Glutamatergic neuron (in vitro differentiated cells): ENCODE measurements at places on chromosomes 5 and 9.
A peak's percentile ranks its signal among the peaks of the same experiment; 100 is the strongest.

- H3K4me1 ChIP-seq: no peaks in the 10 kb centered on the region
- H3K36me3 ChIP-seq: no peaks in the 10 kb centered on the region
- no peaks in the 10 kb centered on the region for H3K27me3 ChIP-seq
- H3K27ac ChIP-seq: no peak overlapping the region
- H3K4me3 ChIP-seq: no peak overlapping the region
Observed at GRCh38 chr9:123087359-123087888, 54.0 kb downstream of the GPR21 start.

DNA sequence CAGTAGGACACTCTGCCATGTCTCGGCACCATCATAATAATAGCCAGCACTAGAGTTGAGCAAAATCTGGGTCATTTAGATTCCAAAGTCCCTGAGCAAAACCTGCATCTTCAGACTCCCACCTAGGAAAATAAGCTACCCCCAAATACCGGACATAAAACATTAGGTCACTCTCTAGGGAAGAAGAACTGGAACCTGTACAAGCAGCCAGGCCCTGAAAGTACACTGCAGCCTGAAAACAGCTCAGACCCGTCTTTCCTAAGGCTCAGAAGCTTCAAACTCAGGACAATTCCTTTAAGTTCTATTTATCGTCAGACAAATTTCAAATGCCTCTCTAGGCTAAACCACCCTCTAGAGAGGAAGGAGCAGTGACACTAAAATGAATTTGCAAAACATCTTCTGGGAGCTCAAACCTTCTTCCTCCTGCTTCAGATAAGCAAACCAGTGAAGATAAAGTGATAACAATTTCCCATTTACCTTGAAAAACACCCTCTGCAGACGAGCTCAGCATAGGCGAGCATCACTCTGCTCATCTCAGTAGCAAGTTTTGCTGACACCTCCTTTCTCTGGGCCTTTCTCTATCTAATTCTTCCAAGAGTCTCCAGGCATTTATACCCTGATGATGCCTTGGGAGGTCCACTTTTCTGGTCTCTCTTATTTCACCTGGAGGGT, 34.0 kb downstream of the ADAM19 start:
- peaks cover 24% of the 10 kb centered on the region for H3K4me1 ChIP-seq
- H3K27ac ChIP-seq: peak overlapping the region; percentile 44
- DNase-seq: no peak
- peaks cover 2% of the 10 kb centered on the region for H3K27me3 ChIP-seq
- H3K4me3 ChIP-seq: peak overlapping the region; percentile 4
- no peaks in the 10 kb centered on the region for H3K36me3 ChIP-seq

DNA sequence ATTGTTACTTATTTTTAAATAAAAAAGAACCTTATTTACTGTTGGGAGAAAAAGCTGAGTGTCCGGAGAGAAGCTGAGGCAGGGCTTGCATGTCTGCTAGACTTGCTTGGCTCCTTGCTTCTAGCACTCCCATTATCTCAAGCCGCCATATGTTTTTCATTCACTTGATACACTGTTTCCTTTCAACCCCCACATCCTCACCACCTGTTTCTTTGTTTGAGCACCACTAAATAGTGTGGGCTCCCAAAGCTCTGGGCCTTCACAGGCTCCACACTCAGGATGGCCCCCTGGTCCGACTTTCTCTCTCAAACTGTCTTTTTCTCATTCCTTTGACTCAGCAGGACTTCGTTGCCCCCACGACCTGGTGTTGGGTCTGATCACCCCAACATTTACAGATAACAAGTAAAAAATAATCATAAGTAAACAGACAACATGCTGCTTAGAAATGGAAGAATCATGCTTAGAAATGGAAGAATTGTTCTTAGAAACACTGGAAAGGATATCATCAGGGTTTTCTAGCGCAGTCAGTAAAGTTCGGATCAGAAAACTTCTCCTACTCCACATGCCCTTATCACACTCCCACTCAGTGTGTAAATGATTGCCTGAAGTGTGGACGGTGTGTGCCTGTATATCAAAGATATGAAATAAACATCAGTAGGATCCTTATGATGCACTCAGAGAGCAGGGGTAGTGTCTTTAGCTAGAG, 58.5 kb downstream of the APTX start:
- H3K27ac ChIP-seq: no peak overlapping the region
- peaks cover 3% of the 10 kb centered on the region for H3K4me1 ChIP-seq
- peaks cover 4% of the 10 kb centered on the region for H3K36me3 ChIP-seq
- no peak overlapping the region for H3K4me3 ChIP-seq

- no peak overlapping the region for H3K4me3 ChIP-seq
- H3K4me1 ChIP-seq: peaks cover 2% of the 10 kb centered on the region
- H3K36me3 ChIP-seq: no peaks in the 10 kb centered on the region
- no peak for DNase-seq
Observed at GRCh38 chr9:136944212-136944518, 373 bp downstream of the FBXW5 start.

- no peaks in the 10 kb centered on the region for H3K36me3 ChIP-seq
- no peaks in the 10 kb centered on the region for H3K27me3 ChIP-seq
- no peak overlapping the region for H3K27ac ChIP-seq
Observed at GRCh38 chr5:169719360-169720314, 82.6 kb downstream of the DOCK2 start.

DNA sequence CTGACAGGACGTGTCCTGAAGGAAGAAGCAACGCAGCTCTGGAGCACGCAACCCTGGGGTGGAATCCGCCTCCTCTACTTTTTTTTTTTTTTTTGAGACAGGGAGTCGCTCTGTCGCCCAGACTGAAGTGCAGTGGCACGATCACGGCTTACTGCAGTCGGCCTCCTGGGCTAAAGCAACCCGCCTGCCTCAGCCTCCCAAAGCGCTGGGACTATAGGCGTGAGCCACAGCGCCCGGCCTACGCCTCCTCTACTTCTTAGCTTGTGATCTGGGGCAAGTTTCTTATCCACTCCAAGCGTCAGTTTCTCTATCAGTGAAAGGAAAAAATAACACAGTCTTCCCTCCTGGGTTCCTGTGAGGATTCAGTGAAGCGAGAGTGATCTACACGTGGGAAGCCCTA, 96.1 kb upstream of the RAPGEF1 start:
- peaks cover 9% of the 10 kb centered on the region for H3K27me3 ChIP-seq
- H3K4me3 ChIP-seq: no peak overlapping the region
- no peak overlapping the region for H3K27ac ChIP-seq
- H3K4me1 ChIP-seq: peaks cover 13% of the 10 kb centered on the region
- no peak for DNase-seq
- H3K36me3 ChIP-seq: peaks cover 6% of the 10 kb centered on the region

GRCh38 chr9:95725045-95725444, 150.4 kb upstream of the ERCC6L2 start:
- no peaks in the 10 kb centered on the region for H3K27me3 ChIP-seq
- no peak for DNase-seq

GRCh38 chr9:126162611-126163381, 163.8 kb upstream of the MVB12B start:
- DNase-seq: no peak
- no peaks in the 10 kb centered on the region for H3K36me3 ChIP-seq
- peaks cover under 1% of the 10 kb centered on the region for H3K4me1 ChIP-seq
- H3K27me3 ChIP-seq: peaks cover 5% of the 10 kb centered on the region

DNA sequence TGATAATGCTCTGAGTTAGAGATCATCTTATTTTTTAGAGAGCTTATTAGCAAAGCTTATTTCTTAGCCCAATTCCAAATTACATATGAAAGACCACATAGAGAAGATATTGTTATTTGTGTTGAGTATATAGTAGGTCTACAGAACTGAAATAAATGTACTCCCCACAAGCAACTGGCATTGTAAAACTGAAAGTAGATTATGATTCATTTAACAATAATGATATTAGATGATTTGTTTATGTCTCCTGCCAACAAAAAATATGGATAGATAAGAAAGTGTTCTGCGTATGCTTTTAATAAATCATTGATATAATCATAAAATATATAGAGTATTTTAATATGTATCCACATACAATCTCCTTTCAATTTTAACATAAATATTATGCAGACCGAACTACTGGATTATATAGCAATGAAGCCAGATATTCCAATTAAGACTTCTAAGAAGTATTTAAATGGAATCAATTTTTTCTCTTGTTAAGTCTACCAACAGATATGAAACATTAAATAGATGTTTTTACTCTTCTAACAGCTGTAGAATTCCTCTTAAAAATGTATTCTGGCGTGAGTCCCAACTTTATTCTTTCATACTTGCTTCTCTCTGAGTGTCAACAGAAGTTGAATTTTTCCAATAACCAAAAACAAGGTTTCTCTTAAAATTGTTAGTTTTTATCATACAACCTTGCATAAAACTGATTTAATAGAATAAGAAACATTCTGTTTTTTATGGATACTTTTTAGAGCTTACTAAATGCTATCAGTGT, 15.6 kb upstream of the DAB2 start:
- H3K4me1 ChIP-seq: no peaks in the 10 kb centered on the region
- DNase-seq: no peak
- H3K36me3 ChIP-seq: no peaks in the 10 kb centered on the region
- H3K27me3 ChIP-seq: no peaks in the 10 kb centered on the region
- H3K4me3 ChIP-seq: no peak overlapping the region

DNA sequence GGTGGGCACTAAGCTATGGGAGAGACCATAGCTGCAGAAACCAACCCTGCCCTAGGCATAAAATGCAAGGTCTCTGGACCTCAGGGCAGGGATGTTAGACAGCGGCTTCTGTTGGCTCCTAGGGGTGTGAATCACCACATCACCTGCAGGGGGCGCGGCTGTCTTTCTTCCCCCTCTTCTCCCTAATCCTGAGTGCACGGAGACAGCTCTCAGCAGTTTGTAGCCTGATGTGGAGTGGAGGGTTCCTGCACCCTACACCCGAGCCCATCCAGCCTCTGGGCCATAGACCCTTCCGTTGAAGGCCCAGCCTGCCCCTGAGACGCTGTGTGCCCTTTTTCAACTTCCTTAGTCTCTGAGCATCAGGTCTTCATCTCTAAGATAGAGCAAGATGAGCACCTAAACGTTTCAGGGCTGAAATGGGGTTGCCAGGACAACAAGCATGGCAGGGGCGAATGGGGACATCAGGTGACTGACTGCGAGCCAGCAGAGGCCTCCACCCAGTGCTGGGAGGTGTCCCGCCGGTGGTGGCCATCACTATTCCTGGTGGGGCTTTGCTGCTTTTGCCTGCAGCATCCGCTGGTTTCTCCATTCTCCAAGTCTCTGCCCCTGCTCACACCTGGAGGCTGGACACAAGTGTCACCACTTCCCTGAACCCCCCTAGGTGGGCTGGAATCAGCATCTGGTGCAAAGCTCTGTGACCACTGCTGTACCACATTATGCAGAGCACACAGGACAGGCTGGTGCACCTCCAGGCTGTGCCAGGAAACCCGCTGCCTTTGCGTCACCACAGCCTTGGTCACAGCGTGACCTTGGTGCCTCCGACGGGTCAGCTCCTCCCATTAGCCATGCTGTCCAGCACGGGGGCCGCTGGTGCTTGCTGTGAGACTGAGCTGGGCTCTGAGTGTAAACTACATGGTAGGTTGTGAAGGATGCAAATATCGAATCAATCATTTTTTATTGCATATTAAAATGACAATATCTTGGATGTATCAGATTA, 2.5 kb upstream of the SEC16A start:
- H3K27ac ChIP-seq: peak overlapping the region; percentile 43
- peaks cover 2% of the 10 kb centered on the region for H3K27me3 ChIP-seq
- peak; percentile 91 for DNase-seq
- no peak overlapping the region for H3K4me3 ChIP-seq
- no peaks in the 10 kb centered on the region for H3K36me3 ChIP-seq
